Ascending aorta (tissue), 2 donors: ENCODE measurements at places on chromosomes 4 and X.

GRCh38 chr4:77154065-77154464, 2.9 kb upstream of the CCNG2 start:
- no peak for DNase-seq

DNA sequence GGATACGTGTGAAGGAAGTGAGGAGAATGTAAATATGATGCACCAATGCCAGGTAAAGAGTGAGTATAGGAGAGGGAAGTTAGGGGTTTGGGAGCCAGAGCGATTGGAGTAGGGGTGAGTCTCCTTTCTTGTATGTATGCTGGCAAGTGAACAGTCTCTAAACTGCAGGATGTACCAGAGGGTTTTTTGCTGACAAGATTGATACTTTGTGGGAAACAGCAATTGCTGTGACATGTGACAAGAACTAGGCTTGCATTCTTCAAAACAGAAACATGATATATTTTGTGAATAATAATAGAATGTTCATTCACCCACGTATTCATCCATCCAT, 706 bp downstream of the CHIC1 start:
- no peak for DNase-seq

DNA sequence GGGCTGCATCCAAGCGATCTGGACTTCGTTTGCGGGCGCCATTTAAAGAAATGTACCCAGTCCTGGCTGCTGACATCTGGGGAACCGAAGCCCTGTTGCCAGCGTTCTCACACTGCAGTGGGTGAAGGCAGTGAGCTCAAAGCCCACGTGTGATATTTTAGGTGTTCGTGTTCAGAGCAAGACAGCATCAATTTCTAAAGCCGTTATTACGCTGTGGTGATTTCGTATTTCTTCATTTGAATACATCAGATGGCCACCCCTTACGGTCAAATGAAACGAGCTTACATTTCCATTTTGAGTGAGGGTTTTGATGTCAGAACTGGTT, 376 bp upstream of the C4orf36 start:
- DNase-seq, result no peak

- no peak for DNase-seq
Measured at GRCh38 chrX:7154041-7154597, 6.2 kb upstream of the PUDP start.

GRCh38 chrX:144297221-144297620, 413.4 kb downstream of the UBE2NL start:
- DNase-seq, result no peak

DNA sequence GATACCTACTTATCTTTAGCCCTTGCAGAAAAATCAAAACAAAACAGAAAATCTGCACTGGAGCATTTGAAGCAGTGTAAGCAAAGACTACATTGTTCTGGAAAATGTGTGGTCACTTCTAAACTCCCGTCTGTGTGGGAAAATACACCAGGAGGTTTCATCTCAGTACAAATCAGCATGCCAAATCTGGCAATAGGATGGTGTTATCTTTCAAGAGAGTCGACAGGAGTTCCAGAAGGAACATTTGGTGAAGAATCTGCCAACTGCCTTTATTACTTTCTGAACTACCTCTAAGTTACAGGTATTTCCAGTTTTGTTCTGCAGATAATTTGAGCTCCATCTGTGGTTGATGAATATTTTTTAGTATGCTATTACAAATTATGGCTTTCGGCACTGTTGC, 1348.0 kb downstream of the RAPGEF2 start:
- no peak for DNase-seq

- no peak for DNase-seq
Measured at GRCh38 chr4:137226221-137226620, 306.1 kb downstream of the PCDH18 start.

- no peak for DNase-seq
Measured at GRCh38 chr4:65668201-65669089, 1.8 kb downstream of the EPHA5 start.

DNA sequence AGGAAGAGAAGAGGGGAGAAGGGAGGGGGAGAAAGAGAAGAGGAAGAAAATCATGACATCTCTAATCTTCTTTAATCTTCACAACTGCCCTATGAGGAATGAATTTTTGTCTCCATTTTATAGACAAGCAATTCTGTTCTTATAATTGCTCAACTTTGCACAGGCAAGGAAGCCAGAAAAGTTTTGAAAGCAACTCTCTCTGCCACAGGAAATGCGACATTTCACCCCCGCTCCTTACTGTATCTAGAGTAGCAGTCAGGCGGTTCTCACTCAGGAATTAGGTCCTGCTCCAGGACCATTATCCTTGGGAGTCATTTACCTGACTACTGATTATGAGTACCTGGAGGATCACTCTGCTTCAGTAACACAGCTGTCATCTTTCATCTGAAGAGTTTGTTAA, 69.2 kb upstream of the FAM9A start:
- DNase-seq, result no peak

DNA sequence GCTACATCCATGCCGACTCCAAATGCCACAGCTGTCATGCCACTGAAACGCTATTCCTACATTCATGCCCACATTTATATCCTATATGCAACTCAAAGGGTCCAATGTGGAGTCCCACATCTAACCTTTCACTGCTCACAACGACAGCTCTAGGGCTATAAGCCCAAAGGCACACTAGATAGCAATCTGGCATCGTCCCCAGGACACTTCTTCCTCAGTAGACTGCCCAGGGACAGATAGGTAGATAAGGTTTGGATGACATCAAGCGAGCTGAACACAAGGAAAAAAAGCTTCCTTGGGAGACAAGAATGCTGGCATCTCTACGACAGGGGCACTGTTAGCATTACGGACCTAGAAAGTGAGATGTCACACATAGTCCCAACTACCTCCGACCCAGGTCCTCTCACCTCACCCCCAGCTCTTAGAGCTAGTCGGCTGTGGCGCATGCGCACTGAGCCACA, 685 bp downstream of the RAB9B start:
- no peak for DNase-seq

DNA sequence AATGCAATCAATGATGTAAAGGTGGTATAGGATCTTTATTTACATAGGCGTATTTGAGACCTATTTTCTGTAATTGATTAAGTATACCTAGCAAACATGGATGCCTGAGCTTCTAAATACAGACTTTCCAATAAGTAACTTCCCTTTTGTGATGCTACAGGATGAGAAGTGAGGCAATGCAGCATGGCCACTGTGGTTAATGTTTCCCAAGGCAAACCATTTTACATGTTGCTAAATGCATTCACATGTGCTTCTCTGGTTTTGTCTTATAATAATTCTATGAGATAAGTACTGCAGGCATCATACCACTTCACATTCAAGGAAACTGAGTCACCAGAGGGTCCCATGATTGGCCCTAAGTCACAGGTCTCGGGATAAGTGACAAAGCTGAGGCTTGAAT, 35.7 kb upstream of the NKX3-2 start:
- DNase-seq, result no peak

DNA sequence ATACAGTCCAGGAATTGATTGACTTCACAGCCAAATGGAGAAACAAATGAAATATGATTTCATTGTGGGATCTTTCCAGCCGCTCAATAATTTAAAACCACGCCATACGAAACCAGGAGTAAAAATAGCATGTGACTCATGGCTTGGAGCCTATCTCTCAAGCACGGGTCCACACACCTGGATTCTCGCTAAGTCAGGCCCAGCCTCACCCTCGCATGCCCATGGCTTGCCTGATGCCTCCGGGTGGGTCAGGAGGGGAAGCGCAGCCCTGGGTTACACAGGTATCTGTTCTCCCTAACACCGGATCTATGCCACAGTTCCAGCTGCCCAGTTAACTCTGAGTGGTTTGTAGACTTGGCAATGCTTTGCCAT, 5.6 kb upstream of the ABLIM2 start:
- no peak for DNase-seq

DNA sequence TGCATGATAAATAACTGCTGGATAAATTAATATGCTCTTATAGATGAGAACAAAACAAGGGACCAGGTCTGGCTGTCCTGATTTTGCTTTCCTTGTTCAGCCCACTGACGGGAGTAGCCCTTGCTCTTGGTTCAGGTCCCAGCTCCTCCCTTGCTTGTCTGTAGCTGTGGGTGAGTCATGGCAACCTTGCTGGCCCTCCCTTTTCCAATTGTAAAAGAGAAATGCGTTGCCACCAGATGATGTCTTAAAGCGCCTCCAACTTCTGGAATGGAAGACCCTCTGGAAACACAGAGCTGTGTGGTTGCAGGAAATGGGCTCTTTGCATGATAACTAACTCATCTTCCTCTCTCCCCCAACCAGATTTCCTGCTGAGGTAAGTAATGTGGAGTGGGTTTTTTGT, 171.4 kb downstream of the AASDH start:
- no peak for DNase-seq

- no peak for DNase-seq
Measured at GRCh38 chr4:139576219-139576618, 20.2 kb upstream of the SETD7 start.

- DNase-seq, result no peak
Measured at GRCh38 chr4:52968691-52969090, 106.6 kb downstream of the RASL11B start.

- no peak for DNase-seq
Measured at GRCh38 chrX:150360331-150360730, 2.8 kb upstream of the MAMLD1 start.

DNA sequence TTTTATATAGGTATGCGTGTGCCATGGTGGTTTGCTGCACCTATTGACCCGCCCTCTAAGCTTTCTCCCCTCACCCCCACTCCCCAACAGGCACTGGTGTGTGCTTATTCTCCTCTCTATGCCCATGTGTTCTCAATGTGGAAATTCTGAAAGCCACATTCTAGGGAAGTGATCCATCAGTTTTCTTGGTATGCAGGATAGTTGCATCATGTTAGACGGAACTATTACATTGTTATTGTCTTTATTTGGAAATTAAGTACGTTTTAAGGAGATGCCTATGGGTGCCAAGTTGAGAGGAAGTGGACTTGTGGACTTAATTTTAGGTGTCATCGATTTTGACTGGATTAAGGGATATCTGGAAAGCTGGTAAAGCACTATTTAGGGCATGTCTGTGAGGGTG, 204.6 kb downstream of the RBM46 start:
- no peak for DNase-seq

DNA sequence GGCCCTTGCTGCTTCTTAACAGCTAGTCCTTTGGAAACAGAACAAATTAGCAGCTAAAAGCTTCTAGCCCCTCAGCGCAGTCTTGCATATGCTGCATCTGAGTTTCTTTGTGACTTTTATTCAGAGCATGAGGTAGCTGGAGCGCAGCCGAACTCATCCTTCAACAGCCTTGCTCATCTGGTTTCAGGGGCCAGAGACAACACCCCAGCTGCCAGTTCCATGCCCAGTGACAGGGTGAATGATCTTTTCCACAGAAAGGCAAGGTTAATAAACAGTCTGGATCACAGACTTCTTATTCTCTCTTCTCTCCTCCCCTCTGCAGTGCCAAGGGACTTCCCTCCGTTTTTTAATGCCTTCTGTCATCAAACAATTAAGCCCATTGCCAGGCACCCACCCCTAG, 216.6 kb upstream of the INTU start:
- no peak for DNase-seq

GRCh38 chr4:124325690-124326089, 386.8 kb downstream of the ANKRD50 start:
- DNase-seq, result no peak

DNA sequence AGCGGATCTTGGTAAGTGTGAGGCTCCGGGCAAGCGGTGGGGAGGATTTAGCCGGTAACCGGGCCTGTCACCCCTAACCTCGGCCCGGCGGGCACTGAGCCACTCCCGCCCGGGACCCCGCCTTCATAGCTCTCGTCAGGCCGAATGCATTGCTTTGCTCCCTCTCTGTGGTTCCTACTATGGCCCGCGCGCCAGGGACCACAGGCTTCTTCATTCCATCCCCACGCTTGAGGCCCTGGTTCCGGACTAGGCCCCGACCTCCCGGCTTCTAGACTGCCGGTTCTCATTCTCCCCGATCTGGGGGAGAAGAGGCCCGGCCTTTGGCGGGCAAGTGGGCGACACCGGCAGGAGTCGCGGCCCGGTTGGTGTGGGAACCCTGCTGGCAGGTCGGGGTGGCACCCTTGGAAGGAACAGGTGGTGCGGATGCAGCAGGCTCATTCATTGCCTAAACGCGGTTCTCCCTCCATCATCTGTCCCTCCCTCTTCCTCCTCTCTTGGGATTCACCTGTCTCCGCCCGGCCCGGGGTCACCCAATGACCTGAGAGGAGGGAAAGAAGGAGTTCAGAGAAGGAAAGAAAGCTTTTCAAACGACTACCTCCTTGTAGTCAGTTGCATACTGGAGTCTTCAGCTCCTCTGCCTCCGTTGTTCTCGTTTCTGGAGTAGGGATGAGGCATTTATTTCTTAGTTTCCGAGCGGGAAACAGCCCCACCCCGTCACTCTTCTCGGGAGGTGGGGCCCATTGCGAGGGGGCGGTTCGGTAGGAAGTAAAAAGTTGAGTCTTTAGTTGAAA, at the start of gene NDUFC1:
Gene NDUFC1 (minus strand): TSS at position 657 of the 791 bp plus-strand sequence. CDS start 6,679 bp downstream, outside the sequence.
- DNase-seq, result no peak

DNA sequence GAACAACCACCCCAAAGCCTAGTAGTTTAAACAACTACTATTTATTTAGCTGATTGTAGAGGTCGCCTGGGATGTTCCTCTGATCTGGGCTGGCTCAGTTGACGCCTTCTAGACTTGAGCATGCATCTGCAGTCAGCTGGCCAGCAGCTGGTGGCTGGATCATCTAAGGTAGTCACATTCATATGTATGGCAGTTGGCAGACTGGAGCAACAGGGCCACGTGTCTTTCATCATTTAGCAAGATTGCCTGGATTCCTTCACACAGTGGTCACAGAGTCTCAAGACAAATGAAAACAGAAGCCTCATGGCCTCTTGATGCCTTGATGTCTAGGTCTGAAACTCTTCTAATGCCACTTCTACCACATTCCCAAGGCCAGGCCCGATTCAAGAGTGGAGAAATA, 220.6 kb upstream of the S100G start:
- DNase-seq, result no peak

GRCh38 chr4:141124224-141124623, 9.0 kb downstream of the RNF150 start:
- no peak for DNase-seq

DNA sequence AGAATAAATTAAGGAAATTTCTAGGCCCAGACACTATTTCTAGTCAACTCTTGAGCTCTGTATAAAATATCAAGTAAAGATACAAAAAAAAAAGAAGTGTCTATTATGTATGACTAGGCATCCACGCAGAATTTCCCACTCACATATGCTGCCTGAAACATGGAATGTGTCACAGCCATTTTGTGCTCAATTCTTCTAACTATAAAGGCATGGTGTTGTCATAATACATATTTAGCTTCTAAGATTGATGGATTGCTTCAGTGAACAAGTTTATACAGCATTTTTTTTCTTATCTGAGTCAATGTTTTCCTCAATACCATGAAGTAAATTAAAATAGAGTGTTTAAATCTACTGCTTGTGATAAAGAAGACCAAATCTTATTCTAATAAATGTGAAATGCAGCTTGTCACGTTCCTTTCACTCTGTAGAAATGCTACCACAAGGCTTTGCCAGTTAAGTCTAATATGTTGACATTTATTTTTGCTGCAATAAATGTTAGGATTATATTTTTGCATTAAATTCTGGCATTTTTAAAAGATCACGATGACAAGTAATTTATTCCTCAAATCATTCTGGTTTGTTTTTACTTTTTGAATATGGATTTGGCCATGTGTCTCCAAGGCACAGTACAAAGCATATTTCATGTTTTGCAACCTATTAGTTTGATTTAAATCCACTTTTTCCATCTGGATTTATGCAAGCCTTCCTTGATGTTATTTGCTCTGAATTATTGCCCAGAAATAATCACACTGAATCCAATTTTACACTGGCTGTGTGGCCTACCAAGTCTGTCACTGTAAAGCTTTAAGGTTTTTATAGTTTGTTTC, 1829.0 kb upstream of the PCDH7 start:
- no peak for DNase-seq
